ENCODE measurements at places on chromosomes 5 and 9. TPM values are rescaled to one million over a fixed set of nuclear protein-coding genes. Genes with fewer than 3 reads are reported as not detected.

Gene HEMGN
- 0.42 TPM for total RNA-seq

Gene ADGRV1
- 0.05 TPM for total RNA-seq

Gene CORO2A
- total RNA-seq = 3.9 TPM

Gene CARTPT
- total RNA-seq = not detected

Gene HNRNPA0
- total RNA-seq = 29.3 TPM

Gene MAPK9
- total RNA-seq = 41.6 TPM

Gene CDKN2A
- total RNA-seq = 22.9 TPM

Gene CDKN2AIPNL
- total RNA-seq = 22.4 TPM

Gene AGXT2
- total RNA-seq = not detected

Gene TEK
- not detected for total RNA-seq

Gene C9
- total RNA-seq = not detected

Gene ZNF462
- 0.71 TPM for total RNA-seq

Gene EIF4EBP3
- total RNA-seq = 10.3 TPM

Gene IGFBPL1
- total RNA-seq = not detected

Gene IL5
- 0.39 TPM for total RNA-seq

Gene FOXD4
- 0.20 TPM for total RNA-seq

Gene GRIN3A
- not detected for total RNA-seq

Gene CTXN3
- total RNA-seq = not detected

Gene IL33
- total RNA-seq = not detected

Gene PCDHB10
- total RNA-seq = not detected

Gene TAF11L7
- not detected for total RNA-seq

Gene SPINK13
- total RNA-seq = not detected

Gene CHMP5
- 74.9 TPM for total RNA-seq

Gene FGF1
- total RNA-seq = not detected

Gene SPATA31A3
- total RNA-seq = not detected

Gene PROB1
- 5.2 TPM for total RNA-seq

Gene SNCAIP
- total RNA-seq = not detected

Gene FGD3
- total RNA-seq = 133 TPM

Gene IL9
- 0.51 TPM for total RNA-seq

Gene F2RL1
- 0.76 TPM for total RNA-seq

Gene PLAC8L1
- 0.96 TPM for total RNA-seq

Gene CIZ1
- 142 TPM for total RNA-seq

Gene ENC1
- total RNA-seq = 1.6 TPM

Gene PTGER4
- 85.1 TPM for total RNA-seq

Gene MEIKIN
- total RNA-seq = not detected

Gene KCNT1
- total RNA-seq = not detected

Gene FABP6
- not detected for total RNA-seq

Gene OXCT1
- total RNA-seq = 50.7 TPM

Gene GABRA6
- total RNA-seq = not detected

Gene SLC12A7
- 76.9 TPM for total RNA-seq

Gene IL7R
- 332 TPM for total RNA-seq

Gene ZFP2
- 0.24 TPM for total RNA-seq

Gene HNRNPAB
- 210 TPM for total RNA-seq

Data from T-helper 1 cell treated with Interleukin-12 subunit alpha and Interleukin-12 subunit beta and Interleukin-4 antibody, amounts not matched to agents 30 ng/mL and 1 ng/mL, for 36 hours (primary cell).